ENCODE measurements at places on chromosomes 6 and 20.

DNA sequence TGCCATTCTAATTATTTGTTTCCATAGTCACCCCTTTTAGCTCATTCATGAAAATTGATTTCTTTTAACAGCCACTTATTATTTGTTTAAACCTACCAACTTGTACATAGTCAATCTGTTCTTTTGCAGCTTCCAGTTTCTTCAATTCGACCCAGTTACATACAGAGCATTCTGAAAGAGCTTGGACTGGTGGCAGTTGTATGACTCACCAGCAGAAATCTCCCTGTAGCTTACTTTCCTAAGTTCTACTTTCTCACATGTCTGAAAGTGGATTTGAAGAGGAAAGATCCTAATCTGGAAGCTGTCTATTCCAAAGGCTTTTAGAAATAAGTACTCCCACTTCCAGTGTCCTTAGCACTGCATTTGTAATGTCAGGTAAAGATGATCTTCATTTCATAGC lies 447.9 kb downstream of the HTR1B start:
- DNase-seq, result no peak

- DNase-seq, result no peak
Observed at GRCh38 chr6:9583753-9584352, 831.0 kb downstream of the TFAP2A start.

DNA sequence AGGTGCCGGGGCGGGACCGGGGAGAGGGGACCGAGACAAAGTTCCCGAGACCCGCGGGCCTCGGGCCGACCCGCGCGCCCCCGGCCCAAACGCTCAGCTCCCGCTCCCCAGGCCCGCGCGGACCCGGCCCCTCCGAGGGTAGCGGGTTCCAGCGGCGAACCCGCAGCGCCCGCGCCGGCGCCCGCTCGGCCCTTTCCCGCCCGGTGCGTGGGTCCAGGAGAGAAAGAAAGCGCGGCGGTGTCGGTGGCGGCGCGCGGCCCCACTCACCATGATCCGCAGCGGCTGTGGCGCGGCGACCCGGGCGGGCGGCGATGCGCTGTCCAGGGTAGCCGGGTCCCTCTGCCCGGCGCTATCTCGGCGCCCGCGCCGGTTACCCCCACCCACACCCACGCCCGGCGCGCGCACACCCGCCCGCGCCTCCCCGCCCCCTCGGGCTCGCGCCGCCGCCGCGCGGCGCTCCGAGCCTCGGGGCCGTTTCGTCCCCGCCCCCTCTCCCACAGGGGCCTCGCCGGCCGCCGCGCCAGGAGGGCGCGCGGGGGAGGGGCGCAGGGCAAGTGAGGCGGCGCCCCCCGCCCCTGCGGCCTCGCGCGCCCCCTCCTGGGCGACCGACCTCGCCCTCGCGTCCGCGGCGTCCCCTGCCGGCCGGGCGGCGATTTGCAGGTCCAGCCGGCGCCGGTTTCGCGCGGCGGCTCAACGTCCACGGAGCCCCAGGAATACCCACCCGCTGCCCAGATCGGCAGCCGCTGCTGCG lies at the start of gene ELOVL2:
Gene ELOVL2 (minus strand): TSS at position 345 of the 751 bp plus-strand sequence. CDS start 75 bp downstream, at position 270.
- peak; percentile 61 for DNase-seq

GRCh38 chr6:146851837-146852236 lies 253.1 kb downstream of the ADGB start:
- no peak for DNase-seq

GRCh38 chr6:235763-236360 lies 56.4 kb upstream of the DUSP22 start:
- DNase-seq, result no peak

DNA sequence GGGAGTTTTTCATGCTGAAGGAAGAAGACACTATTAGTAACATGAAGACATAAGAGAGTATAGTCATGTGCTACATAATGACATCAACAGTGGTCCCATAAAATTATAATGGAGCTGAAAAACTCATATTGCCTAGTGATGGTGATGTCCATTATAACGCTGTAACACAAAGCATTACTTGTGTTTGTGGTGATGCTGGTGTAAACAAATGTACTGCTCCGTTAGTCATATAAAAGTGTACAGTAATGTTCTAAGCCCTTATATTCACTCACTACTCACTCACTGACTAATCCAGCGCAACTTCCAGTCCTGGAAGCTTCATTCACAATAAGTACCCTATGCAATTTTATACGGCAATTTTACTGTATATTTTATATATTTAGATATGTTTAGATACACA lies 26.8 kb upstream of the ASF1A start:
- DNase-seq, result no peak

DNA sequence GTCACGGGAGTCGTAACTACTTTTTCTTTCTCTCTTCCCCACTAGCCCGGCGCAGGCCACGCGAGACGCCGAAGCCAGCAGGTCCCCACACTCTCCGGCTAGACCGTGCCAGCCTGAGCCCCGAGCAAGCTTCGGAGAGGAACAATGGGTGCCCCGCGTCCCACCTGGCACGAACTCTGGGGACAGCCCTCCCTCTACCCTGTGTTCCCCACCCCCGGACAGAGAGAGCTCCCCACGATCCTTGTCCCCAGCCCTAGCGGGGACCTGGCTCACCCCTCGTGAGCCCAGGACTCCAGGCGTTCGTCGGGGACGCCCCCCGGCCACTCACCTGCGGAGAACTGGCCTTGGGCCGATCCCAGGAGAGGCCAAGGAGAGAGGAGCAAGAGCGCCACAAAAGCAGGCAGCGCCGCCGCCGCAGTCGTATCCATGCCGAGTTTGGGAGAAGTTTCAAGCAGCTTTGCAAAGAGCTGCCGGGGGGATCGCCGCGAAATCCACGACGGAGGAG lies 416 bp downstream of the PTPRK start:
- no peak for DNase-seq

- no peak for DNase-seq
Observed at GRCh38 chr6:41578217-41579087, 32.3 kb downstream of the FOXP4 start.

- DNase-seq, result no peak
Observed at GRCh38 chr6:142857796-142858555, 87.0 kb downstream of the HIVEP2 start.

- no peak for DNase-seq
Observed at GRCh38 chr20:57908704-57909630, 199.2 kb upstream of the PMEPA1 start.

GRCh38 chr6:57035549-57035948 lies 10.9 kb upstream of the KIAA1586 start:
- no peak for DNase-seq

DNA sequence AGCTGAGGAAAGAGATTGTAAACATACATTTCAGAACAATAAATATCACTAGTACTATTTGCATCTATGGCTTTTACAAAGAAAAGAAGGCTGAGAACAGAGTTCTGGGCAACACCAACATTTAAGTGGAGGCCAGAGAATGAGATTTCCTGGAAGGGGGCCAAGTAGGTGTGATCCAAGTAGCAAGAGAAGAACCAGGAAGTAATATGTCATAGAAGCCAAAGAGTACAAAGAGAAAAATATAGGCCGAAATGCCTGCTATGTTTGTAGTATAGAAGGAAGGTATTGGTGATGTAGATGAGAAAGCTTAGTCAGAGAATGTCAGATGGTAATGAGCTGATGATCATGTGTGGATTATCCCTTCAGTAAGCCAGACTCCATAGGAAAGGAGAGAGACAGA lies 94.5 kb downstream of the PERP start:
- DNase-seq, result no peak

GRCh38 chr6:42627674-42628073 lies 63.8 kb downstream of the UBR2 start:
- no peak for DNase-seq

DNA sequence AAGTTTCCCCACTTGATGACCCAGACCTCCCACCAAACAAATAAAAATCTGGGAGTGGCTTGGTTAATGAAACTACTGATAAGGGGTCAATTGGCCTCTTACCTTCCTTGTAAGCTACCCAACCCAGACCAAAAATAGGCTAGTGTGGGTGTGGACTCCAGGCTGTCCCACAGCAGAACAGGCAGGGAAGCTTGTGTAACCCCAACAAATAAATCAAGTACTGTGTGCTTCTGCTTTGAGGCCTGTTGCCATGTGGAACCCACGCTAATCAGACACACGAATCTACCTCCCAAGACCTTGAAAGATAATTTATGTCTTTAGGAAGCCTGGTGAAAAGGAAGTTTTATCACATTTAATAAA lies 33.7 kb upstream of the PAQR8 start:
- DNase-seq, result no peak

- DNase-seq, result no peak
Observed at GRCh38 chr20:50366270-50367103, 143.7 kb upstream of the PTPN1 start.

Measured in right forelimb (tissue), 1 donor.